Mammary epithelial cell (primary cell): ENCODE measurements at places on chromosomes 11 and 22. TPM values are rescaled to one million over a fixed set of nuclear protein-coding genes. Genes with fewer than 3 reads are reported as not detected.

Gene SCGB2A2
- not detected for polyA plus RNA-seq

Gene PARVG
- not detected for polyA plus RNA-seq

Gene MMP13
- polyA plus RNA-seq, result 0.06 TPM

Gene OR5B21
- not detected for polyA plus RNA-seq
